DMS 273 treated with DMSO at 0.1 percent for 48 hours (cell line): ENCODE measurements at places on chromosomes 4 and X.

DNA sequence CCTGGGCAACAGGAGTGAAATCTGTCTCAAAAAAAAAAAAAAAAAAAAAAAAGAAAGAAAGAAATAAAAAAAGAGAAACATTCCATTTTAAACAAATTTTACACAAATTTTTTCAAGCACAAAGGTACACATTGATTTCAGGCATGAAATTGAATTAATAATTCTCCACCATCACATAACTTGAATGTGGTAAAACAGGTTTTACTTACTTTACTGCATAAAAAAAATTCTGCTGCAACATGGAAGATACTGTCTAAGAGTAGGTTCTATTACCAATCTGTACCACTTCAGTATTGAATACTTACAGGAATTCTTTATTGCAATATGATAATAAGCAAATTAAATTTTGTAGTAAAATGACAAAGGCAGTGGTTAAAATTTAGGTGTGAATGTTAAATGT is 271.6 kb upstream of the ARSJ start:
- no peak for DNase-seq

- DNase-seq, result no peak
These were observed 55.9 kb upstream of the HHIP start for GRCh38 chr4:144590020-144590419.

DNA sequence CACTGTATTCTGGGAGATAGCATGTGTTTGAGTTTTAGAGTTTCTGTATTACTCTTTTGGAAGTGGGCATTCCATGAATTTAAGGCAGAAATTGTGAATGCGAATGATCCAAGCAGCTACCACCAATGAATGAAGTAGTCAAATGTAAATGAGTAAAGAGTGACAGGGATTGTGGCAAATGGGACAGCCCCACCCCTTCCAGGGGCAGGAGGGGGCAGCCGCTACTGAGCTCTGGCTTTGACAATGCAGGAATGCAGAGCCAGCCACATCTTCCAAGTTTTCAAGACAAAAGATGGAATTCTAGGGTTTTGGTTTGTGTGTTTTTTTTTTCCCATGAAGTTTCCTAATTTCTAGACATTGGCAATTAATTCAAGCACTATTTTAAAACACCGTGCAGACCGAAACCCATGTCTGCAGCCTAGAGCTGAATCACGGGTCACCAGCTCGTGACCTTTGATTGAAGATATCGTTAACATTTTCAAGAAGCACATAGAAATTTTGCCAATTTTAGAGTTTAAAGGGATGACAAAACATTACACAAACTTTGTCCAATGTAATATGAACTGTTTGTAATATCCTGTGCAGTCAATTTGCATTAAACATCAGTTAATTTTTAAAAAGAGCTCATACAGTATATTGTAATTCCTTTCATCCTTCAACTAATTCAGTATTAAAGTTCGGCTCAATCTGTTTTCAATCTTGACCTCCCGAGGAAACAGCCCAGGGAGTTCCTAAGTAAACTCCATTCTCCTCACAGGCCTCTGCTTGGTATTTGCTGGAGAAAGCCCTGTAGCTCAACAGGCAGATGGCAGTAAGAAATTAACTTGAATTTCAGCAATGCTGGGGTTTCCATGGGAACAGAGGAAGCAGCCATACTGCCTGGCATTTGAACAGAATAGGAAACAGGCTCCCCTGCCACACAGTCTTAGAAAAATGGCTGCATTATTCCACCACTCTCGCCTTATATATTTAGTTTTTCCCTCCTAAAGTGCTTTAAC is 83.4 kb downstream of the UCHL1 start:
- DNase-seq, result peak; percentile 78

DNA sequence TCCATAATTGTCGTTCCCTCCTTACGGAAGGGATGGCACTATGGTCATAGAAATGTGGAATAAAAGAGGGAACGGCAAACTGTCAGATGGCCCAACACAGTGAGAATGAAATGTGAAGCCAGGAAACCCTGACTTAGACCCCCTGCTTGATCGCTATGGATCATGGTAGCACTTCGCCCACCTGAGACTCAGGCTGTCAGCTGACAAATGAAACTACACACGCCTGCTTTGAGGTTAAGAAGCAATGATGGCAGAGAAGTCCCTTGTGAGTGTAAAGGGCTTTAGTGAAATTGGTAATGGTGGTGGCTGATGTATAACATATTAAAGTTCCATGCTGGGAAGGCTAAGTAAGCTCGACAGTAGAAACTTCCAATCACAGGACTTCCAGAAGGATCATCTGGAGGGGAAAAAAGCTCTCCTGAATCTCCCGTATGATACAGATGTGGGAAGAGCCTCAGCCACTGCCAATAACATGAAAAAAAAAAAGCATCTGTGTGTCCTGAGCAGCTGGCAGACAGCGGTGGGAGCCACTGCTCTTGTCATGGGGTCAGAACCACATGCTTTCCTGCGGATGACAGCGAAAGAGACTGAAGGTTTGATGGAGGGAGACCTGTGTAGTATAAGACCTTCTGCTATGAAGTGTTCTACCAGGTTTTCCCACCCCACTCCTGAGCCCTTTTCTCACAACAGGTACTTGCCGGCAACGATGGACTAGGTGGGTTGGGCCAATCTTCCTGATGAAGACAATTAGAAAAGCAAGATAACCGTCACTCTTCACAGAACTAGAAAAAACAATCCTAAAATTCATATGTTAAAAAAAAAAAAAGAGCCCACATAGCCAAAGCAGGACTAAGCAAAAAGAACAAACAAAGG is 107.6 kb downstream of the AFAP1 start:
- no peak for DNase-seq

DNA sequence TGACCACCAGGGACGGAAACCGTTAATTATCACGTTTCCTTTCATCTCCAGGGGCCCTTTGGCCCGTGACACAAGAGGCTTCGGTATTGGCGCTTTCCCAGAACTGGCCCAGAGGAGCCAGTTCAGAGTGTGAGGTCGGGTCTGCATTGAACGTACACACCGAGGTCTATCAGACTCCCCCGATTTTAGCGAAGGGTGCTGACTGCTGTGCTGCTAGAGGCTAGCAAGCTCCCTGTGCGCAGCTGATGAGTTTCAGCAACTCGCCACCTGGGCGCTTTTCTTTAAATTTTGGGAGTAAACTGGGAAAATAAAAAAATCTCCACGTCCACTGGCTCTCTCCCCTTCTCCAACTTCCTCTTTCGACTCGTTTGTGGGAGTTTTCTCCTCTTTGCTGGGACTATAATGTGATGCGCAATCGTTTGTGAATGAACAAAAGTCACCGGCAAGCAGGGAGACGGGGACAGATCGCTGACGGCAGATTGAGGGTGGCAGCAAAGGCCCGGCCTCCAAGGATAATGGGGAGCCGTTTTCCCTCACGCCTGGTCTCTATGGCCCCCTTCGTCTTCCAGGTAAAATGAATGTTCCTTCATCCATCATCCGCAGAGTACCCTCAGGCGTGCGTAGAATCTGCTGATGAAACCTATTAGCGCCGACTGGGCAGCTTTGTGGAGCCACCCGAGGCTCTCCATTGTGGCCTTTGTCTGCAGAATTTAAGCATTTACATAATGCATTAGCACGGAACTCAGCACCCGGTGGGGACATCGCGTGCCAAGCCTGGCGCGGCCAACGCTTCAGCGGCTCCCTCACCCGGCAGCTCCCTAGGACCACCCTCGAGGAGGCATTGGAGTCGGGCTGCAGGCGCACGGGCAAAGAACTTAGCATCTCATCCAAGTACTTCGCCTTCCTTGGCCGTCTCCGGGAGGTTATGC is 1.6 kb upstream of the LRAT start:
- DNase-seq, result no peak

DNA sequence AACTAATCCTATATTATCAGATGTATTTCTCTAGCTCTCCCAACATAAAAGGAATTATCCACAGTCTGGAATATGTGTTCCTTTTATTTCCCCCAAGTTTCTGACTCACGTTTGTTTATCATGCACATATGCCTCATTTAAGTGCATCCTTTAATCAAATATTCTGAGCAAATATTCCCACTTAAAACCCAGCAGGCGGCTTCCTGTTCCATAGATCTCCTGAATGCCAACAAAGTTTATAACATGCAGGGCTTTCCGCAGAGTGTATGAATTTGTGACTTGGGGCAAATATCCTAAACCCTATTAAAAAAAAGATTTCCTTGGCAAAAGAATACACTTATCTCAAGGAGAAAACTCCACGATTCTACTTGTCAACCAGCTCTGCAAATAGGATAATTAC is 16.9 kb downstream of the GLRA2 start:
- no peak for DNase-seq

GRCh38 chrX:15391850-15392249 is 7.6 kb upstream of the VEGFD start:
- DNase-seq, result no peak

- no peak for DNase-seq
These were observed 607.8 kb downstream of the FSTL5 start for GRCh38 chr4:161555689-161556660.

GRCh38 chrX:9227276-9227675 is 193.3 kb upstream of the FAM9B start:
- DNase-seq, result no peak

DNA sequence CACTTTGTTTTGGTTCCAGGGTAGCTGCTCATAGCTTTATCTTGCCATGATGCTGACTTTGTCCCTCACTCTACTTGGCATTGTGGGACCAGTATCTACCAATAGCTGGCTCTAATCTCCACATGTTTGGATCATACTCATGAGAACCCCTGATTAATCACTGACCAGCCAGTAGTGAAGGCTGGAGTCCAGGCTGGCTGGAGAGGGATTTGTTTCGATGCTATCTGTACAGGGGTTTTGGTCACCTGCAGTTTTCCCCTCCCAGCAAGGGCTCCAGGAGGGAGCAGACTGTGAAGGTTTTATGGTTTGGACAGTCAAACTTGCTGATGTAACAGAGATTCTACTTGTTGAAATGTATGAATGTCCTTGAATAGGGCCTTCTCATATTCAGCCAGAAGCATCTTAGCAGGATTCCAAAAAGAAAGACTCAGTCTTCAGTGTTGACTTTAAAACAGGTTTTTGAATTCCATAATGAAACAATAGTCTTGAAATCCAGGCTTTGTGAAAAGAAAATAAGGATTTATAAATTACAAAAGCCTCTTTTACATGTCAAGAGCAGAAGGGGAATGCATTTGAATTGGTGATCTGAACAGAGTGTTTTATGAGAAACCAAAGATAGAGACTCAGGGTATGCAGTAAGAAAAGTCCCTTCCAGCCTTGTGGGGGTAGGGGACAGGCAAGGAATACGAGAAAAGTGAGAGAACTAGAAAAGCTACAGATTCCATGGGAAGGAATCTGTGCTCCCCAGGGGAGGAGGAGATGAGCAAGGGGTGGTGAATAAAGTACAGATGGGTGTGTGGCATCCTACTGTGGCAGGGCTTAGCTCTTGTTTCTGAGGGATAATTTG is 103.1 kb upstream of the SHISA3 start:
- DNase-seq, result no peak

- no peak for DNase-seq
These were observed 11.8 kb upstream of the SMIM43 start for GRCh38 chr4:121776610-121777401.

- no peak for DNase-seq
These were observed 525.5 kb upstream of the BOD1L1 start for GRCh38 chr4:14152834-14153519.

- DNase-seq, result no peak
These were observed 69.8 kb downstream of the TMEM131L start for GRCh38 chr4:153535772-153536513.

GRCh38 chr4:86032476-86033022 is 327.3 kb downstream of the MAPK10 start:
- DNase-seq, result no peak

DNA sequence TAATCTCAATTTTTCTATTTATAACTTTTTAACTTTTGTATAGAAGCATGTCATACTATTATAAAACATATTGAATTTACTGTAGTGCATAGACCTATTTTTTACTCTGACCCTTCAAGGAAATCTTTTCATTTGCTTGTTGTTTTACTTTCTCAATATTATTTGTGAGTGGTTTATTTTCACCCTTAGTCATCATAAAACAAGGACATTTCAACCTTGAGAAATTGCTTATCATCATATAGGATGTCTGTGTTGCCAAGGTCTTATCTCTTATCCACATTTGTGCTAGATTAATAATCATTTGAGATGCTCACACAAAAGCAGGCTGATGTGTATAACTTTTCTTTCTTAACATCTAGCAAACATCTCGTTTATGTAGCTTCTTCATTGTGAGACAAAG is 408.6 kb upstream of the PABPC4L start:
- DNase-seq, result no peak

GRCh38 chrX:27598312-27598711 is 8.2 kb downstream of the DCAF8L2 start:
- DNase-seq, result no peak

DNA sequence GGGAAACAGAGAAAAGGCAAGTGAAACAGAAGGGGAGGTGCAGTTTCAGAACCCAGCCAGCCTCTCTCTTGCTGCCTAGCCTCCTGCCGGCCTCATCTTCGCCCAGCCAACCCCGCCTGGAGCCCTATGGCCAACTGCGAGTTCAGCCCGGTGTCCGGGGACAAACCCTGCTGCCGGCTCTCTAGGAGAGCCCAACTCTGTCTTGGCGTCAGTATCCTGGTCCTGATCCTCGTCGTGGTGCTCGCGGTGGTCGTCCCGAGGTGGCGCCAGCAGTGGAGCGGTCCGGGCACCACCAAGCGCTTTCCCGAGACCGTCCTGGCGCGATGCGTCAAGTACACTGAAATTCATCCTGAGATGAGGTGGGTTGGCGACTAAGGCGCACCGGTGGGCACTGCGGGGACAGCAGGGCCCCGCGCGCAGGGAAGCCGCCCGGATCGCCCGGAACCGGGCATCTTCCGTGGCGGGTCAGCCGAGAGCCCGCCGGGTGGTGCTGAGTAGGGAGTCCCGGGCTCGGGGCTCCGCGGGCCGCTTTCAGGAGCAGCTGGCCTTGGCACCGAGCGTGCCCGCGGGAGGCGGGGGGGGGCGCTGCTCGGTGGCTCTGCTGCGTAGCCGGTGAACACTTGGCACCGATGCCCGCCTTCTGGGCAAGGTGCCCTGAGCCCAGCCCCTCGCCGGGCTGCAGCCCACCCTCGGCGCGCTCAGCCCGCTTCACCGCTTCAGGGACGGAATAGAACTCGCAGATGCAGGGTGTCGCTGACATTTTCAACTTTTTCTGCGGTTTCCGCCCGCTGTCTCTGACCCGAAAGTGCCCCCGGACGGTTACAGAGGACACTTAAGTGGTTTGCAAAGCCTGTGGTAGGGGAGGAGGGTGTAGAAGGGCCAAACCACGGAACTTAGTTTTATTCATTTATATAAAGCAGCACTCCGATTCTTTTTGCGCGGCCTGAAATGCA is at the start of gene CD38:
TSS of gene CD38 (plus strand) at position 40 of the 953 bp plus-strand sequence. CDS start at position 127, 87 bp downstream.
- no peak for DNase-seq

GRCh38 chr4:2260344-2261109 is 1.4 kb downstream of the MXD4 start:
- DNase-seq, result no peak

GRCh38 chr4:14247767-14248166 is 620.2 kb upstream of the BOD1L1 start:
- no peak for DNase-seq

- DNase-seq, result peak; percentile 74
These were observed 3.4 kb upstream of the HOPX start for GRCh38 chr4:56684320-56685050.

DNA sequence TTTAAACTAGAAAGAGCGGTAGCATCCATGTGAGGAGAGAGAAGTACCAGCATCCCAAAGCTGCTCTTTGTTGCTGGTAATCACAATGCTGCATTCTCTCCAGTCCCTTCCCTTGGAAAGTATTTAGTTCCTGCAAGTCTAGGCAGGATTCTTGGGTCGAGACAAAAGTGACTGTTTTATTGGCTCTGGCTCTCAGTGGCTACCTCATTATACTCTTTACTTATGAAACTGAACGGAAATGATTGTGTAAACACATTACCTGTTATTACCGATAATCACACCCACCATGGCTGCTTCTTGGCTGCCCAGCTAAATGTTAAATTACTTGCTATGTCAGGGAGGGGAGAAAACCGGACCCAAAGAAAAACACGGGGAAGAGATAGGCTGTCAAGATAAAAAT is 26.2 kb downstream of the ATXN3L start:
- no peak for DNase-seq
